ENCODE measurements at places on chromosomes 1 and 21.

DNA sequence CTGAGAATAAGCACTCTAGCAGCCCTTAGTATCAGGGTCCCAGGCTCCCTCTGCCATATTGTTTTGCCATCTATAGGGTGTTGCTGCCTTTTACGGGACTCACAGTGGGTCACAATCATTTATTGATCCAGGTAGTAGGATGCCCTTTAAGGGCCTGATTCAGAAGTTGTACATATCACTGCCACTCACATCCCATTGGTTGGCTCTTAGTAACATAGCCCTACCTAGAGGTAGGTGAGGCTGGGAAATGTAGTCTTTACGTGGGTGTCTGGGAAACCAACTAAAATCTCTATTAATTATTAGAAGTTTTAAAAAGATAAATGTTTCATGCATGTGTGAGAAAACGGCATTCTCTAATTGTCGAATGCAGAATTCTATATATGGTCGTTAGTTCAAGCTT, 78.8 kb upstream of the ATP5PO start:
- DNase-seq, result no peak

DNA sequence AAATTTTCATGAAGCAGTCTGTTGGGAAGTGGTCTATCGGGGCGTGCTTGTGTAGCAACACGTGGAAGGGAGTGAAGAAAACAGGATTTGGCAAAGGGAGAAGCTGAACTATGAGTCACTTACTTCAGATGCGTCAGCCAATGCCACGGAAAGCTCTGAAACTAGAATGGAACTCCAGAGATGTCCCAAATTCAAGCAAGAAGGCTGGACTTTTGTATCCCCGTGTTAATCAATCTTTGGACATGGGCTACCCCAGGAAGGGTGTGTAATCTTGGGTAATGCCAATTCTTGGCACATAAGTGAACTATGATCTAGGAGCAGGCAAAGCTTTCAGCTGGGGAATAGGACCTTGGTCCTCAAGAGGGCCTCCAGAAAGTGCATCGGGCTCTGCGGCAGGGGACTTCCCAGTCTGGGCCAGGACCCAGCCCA, 102.6 kb downstream of the ADSS2 start:
- no peak for DNase-seq

- no peak for DNase-seq
These were observed 19.5 kb downstream of the KIF17 start for GRCh38 chr1:20698195-20698910.

GRCh38 chr1:220928725-220929300, 49.6 kb downstream of the HLX start:
- no peak for DNase-seq

GRCh38 chr1:84078108-84078841, 65.8 kb upstream of the PRKACB start:
- no peak for DNase-seq

DNA sequence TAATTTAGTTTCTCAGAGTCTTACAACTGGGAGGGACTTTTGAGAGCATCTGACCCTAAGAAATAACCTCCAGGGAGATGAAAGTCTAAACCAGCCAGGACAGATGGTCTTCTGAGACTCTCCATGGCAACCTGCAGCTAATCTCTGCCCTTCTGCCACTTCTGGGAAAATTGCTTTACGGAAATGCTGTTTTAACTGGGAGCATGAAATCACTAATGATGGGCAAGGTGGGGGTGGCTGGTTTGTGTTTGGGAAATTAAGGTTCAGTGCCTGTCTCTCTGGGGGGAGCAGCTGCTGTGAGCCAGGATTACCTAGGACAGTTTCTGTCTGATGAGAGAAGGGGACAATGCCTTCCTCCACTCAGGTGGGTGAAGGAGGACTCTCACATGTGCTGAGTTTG, 33.2 kb downstream of the ROR1 start:
- DNase-seq, result no peak

- DNase-seq, result no peak
These were observed 160.0 kb downstream of the PRDM2 start for GRCh38 chr1:13860031-13860430.

DNA sequence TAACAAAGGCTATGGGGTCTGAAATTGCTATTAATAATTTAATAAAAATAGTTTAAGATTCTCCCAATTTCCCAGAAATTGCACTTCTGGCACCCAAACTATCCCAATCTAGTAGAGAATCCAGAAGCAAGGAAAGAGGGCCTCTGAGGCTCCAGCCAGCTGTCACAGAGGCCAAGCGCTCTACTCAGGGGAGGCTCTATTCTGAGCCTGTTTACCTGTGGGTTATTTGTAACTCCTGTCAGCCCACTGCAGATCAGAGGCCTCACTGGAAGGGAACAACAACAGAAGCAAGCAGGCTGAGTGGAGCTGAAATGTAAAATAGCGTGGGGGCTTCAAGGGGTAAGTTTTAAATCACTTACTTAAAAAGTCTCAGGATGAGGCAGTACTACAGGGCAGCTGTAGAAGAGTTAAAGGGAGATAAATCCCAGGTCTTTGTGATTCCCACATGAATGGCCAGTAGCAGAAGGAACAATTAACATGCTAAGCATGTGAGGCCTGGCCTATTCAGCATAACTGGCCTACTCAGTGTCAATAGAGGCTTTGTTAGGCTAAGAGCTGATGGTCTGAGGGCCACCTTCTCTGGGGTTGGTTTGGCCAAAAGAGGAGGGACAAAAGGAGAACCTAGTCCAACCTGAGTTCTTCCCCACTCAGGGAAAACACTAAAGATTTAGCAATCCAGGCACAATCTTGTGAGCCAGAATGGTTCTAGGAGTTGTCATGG, 12.8 kb downstream of the ZNF687 start:
- no peak for DNase-seq

DNA sequence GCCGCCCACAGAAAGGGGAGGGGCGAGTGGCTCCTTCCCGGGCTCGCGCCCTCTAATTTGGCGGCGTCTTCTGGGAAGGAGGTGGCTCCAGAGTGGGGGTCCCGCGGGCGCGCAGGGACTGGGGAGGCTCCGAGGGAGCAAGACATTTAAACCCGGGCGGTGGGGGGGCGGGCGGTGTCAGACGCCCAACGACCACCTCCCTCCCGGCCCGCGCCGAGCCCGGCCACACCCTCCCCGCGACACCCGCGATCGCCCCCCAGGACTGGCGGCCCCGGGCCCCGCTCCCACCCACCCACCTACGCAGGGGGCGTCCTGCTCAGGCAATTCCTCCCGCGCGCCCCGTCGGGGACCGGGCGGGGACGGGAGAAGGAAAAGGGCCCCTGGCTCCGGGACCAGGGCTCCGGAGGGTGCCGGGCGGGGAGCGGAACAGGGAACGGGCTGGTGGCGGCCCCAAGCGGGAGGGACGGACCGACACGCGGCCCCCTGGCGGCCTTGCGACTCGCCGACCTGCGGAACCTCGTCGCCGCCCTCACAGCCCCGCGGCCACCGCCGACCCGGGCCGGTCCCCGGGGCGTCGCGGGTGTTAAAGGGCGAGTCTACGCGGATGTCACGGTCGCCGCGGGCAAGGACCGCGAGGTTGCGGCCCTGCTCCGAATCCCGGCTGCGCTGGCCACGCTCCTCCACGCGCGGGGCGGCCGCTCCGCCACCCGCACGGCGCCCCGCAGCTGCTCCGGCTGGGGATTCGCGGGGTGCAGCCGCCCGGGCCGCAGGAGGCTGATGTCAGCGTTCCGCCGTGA, 94.0 kb upstream of the FMN2 start:
- DNase-seq, result no peak

- no peak for DNase-seq
These were observed 1.5 kb upstream of the KCNA2 start for GRCh38 chr1:110607536-110608230.

GRCh38 chr1:64864018-64864940, 102.1 kb downstream of the JAK1 start:
- no peak for DNase-seq

GRCh38 chr1:102588536-102588935, 519.8 kb downstream of the COL11A1 start:
- no peak for DNase-seq

DNA sequence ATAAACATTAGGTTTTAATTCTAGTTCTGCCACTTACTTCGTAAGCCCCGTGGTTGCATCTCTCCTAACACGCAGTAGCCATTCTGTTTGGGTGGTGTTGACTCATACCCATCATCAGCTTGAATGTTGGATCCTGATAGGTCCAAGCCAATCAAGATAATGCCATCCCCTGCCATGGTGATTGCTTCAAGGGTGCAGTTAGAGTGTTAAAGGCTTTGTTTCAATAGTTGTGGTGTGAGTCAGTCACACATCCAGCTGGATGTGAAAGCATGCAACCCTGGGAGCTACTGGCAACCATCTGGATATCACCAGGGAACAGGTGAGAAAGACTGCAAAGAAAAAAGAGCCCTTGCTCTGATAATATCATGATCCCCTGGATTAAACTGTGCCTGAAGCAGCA, 69.1 kb downstream of the OMA1 start:
- DNase-seq, result no peak

DNA sequence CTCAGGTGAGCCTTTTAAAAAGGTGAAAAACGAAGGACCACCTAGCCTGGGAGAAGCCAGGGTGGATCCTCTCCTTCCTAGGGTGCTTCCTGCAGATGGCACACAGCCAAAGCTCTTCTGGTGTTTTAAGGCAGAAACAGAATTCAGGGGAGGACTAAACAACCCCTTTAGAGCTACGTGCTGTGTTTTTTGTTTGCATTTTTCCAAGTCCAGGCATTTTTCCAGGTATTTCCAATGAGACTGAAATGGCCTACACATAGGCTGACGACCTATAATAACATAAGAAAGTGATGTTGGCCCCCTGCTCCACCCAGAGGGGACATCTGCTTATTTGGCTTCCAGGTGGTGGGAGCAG, 83.8 kb downstream of the CAPZB start:
- no peak for DNase-seq

- no peak for DNase-seq
These were observed 35.8 kb downstream of the IVNS1ABP start for GRCh38 chr1:185281245-185281644.
